Germinal center (tissue), 1 donor: ENCODE measurements at places on chromosomes 6 and 20.

GRCh38 chr6:149140137-149140909, 177.2 kb upstream of the TAB2 start:
- DNase-seq: peak; percentile 29

- no peak for DNase-seq
Measured at GRCh38 chr20:3767110-3767426, 485 bp downstream of the ADISSP start.

GRCh38 chr6:11226005-11226404, 6.5 kb downstream of the NEDD9 start:
- DNase-seq: no peak

GRCh38 chr20:44005661-44006060, 91.0 kb downstream of the TOX2 start:
- no peak for DNase-seq

GRCh38 chr6:41335943-41336342, 535 bp downstream of the NCR2 start:
- DNase-seq: no peak

DNA sequence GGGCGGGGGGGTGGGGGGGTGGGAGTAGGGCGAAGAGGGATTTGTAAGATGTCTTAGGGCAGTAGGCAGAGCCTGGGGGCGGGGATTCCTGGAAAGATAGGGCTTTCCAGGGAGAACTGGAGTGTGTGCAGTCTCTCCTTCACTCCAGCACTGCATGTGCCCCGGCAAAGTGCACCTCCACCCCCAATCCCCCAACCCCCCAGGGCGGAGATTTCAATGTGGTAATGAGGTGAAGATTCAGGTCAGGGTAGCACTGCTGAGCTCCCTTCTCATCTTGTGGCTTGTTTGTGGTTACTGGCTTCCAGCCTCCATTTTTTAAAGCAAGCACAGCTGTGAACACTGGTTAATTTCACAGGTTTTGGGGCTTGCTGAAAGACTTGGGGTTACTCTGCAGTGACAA, 5.9 kb downstream of the TMEM239 start:
- DNase-seq: no peak

GRCh38 chr6:170114187-170114945, 176.5 kb downstream of the DLL1 start:
- DNase-seq: no peak

DNA sequence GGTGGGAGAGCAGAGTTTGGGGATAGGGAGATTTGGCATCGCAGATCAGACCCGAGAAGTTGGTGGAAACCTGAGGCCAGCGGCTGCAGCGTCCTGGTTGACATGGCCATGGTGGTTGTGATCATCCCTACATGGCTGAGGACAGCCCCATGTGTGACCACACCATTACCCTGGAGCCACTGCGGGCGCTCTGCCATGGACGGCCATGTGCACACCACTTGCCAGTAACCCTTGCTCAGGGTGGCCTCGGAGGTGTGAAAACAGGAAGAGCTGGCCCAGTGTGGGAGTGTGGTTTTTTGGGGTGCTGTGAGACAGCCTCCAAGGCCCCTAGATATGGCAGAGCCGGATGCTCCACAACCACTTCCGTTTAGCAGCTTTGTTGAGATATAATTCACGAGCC, 64.4 kb downstream of the TMEM242 start:
- no peak for DNase-seq

- peak; percentile 89 for DNase-seq
Measured at GRCh38 chr6:150599199-150600009, at the start of gene PLEKHG1. TSS of gene PLEKHG1 (plus strand) at chr6:150599885. CDS start at chr6:150733682, 133,797 bp downstream.

- no peak for DNase-seq
Measured at GRCh38 chr20:47795214-47795907, 10.1 kb upstream of the SULF2 start.

DNA sequence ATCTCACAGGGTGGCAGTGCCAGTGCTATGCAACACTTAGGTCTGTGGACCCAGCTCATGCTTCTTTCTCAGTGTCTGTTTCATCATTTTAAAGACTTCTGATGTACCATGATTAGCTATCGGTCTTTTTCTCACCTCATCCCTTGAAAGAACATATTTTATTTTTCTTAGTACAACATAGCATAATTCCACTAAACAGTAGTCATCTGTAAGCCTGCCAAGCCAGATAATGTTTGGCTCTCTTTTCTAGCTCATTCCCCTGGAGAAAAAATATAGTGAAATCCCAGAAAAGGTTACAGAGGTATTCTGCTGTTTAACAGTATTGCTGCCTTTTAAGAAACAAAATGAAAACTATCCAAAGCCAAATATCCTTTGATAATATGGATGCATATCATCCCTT, 177.0 kb upstream of the MMS22L start:
- no peak for DNase-seq

- DNase-seq: no peak
Measured at GRCh38 chr6:131013495-131013894, 49.5 kb downstream of the EPB41L2 start.

DNA sequence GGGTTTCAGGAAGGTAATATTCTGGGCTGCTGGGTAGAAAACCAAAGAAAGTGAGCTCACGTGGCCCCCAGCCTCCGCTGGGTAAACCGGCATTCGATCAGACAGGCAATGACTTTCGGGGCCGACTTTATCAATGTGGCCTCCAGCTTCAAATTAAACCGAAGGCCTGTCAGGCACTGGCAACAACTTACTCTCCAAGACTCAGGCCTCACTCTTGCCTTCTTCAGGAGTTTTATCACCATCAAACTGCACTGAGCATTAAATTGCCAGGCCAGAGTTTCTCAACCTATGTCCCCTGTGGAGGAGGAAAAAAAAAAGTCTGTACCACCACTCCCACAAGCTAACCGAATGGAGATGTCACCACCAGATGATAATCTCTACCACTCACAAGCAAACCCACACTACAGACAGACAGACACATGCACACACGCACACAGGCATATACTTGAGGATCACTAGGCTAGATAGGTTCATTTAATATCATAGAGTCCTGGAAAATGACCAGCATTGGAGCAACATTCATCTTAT, 1.1 kb upstream of the MBOAT1 start:
- no peak for DNase-seq

DNA sequence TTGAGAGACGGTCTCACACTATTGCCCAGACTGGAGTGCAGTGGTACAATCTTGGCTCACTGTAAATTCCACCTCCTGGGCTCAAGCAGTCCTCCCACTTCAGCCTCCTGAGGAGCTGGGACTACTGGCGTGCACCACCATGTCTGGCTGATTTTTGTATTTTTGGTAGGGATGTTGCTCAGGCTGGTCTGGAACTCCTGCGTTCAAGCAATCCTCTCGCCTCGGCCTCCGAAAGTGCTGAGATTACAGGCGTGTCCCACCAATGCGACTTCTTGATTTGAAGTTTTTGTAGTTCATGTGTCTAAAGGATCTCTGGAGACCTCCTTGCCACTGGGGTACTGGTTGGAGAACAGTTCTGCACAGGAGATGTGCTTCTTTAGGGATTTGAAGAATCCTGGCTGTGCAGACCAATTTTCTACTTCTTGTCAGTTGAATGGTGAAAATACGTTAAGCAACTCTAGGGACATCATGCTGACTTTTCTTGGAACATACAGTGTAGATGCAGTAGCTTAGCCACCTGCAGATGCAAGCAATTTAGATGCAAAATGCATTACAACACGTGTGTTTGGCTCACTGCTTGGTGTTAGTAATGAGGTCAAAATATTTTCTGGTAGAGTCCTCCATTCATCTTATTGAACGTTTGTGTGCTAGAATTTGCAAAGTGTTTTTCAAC, 28.2 kb downstream of the SYTL3 start:
- DNase-seq: no peak

GRCh38 chr20:57911512-57912226, 201.9 kb upstream of the PMEPA1 start:
- DNase-seq: no peak

- DNase-seq: no peak
Measured at GRCh38 chr6:122845916-122846612, 57.0 kb downstream of the SMPDL3A start.

DNA sequence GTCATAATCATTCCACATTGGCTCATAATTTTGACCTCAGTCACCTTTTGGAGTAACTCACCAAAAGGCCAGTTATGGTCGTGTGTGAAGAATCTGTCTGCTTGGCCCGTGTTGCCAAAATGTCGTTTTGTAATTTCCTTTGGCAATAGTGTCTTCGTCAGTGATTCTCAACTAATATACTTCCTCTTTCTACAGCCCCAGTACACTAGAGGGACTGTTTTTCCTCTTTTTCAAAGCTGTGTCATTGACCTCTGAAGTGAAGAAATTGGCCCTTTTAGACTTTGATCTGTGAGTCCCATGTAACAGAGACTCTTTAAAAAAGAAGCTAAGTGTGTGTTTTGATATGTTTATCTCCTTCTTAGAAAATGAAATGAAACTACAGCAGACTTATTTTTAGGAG, 5.2 kb downstream of the FOXO3 start:
- peak; percentile 30 for DNase-seq

- DNase-seq: no peak
Measured at GRCh38 chr20:63490416-63490815, 8.5 kb downstream of the EEF1A2 start.

- DNase-seq: peak; percentile 21
Measured at GRCh38 chr20:25230166-25230831, 17.6 kb upstream of the PYGB start.

- DNase-seq: no peak
Measured at GRCh38 chr6:126337323-126337722, 2.6 kb upstream of the CENPW start.

DNA sequence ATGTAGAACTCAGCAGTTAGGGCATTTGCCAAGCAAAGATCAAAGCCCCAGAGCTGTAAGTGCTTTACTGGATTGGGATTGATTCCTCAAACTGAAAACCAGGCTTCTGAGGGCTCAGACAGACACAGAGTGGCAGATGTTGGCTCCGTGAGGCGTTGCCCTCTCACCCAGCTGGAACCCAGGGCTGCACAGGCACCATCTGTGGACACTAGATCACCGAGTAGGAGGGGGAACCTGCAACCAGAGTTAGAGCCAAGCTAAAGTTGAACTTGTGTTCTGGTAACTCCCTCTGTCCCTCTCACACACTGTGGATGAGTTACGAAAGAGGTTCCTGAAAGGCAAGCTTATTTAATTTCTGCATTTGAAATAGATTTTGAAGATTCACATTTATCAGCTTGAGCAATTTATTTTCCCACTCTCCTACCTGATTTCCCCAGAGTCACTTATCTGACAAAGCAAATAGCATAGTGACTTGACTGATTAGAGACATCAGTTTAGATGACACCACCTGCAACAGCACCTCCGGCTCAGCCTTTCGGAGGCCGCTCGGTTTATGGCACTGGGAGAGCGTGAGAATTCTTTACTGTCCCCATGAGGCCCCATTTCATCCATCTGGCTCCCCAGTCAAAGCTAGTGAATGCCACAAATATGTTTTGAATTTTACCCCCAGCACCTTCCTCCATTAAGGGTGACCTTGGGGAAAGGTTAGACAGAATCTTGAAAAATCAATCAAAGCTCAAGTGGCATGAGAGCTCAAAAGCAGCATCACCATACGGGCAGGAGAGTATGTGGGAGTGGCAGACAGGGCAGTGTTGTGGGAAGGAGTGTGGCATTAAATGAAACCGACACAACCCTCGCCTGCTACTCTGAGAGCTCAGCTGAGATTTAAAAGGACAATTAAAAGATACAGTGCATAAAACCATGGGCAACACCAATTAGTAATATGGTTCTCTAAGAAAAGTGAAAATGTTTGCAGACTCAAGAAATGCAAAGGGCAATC, 48.5 kb downstream of the RPF2 start:
- DNase-seq: no peak

- no peak for DNase-seq
Measured at GRCh38 chr6:72946774-72947173, 278.5 kb downstream of the KHDC1L start.

DNA sequence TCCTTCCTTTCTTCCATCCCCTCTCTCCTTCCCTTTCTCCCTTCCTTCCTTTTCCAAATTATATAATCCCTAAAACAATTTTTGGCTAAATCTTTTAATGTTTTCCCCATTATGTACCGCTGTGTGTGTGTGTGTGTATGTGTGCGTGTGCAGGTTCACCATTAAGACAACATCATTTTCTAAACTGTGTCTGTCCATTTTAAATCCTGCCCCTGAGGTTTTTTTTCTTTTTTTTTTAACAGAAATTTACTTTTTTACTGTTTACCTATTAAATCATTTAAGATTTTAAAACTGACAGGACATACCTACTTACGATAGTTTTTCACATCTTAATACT, 366.3 kb upstream of the EPHA7 start:
- no peak for DNase-seq

GRCh38 chr6:131755597-131755996, 44.8 kb upstream of the CTAGE9 start:
- DNase-seq: no peak

- DNase-seq: no peak
Measured at GRCh38 chr6:80974579-80974978, 777.9 kb downstream of the TENT5A start.

DNA sequence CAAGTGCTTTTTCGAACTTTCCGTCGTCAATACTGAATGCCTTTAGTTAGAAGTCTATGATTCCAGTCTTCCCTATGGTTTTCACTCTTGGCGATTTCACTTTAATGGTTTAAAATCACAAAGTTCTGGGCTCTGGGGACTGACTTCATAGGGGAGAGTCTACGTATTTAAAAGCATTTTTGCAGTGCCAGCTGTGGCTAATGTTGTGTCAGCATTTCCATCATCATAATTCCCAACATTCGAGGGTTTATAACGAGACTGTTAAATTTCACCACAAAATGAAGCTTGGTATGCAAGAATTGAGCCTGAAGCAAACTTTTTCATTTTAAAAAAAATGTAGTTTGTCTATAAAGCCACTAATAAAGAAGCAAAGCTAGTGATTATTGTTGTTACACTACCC, 242.7 kb downstream of the SOX4 start:
- DNase-seq: no peak

- DNase-seq: no peak
Measured at GRCh38 chr20:58469616-58470015, 45.6 kb downstream of the APCDD1L start.

- no peak for DNase-seq
Measured at GRCh38 chr20:63565021-63565698, 8.9 kb downstream of the HELZ2 start.

- no peak for DNase-seq
Measured at GRCh38 chr6:65999288-65999791, 292.3 kb upstream of the EYS start.

DNA sequence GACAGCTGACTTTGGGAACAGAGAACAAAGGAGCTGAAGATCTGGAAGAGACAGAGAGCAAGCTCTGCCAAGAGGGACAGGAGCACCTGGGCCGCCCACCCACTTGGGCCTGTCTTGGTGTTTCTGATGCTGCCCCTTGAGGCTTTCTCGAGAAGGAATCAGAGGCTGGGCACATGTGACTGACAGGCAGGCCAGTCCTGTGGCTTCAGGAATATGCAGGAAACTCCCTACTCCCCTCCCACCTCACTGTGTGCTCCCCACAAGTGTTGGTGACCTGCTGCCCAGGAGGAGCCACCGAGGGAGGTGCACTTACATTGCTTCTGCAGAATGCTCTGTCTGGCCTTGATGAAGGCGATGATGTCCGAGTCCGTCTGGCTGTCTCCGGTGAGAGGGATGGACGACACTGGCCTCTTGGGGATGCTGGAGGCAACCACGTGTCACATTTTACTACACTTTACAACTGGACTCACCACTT, 20.9 kb upstream of the KCNK16 start:
- DNase-seq: no peak
